ENCODE measurements at places on chromosomes 7 and 10. TPM values are rescaled to one million over a fixed set of nuclear protein-coding genes. Genes with fewer than 3 reads are reported as not detected.

GRCh38 chr7:87217983-87218653 lies 1.4 kb downstream of the TMEM243 start:
- DNase-seq: no peak

Gene OTUD1
- total RNA-seq: 11.5 TPM

DNA sequence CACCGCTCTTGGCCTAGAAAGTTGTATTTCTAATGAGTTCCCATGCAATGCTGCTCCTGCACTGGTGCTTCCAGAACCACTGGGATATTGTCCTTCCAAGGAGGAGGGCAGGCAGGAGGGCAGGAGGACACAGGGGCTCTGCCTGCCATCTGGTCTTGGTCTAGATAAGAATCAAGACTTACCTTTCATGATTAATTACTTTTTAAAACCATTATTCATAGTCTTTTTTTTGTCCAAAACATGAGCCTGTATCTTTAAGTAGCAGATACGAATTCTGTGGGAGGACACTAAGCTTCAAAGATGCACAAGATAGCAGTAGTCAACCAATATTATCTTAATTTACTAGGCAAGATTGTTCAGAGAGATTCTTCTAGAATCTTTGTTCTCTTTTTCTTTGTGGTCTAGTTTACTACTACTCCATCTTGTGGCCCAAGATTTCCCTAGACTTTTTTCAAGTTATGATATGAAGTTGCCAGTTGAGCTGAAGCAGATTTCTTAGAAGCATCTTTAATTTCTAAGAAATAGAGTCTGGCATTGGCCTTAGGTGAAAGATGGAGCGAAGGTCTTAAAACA lies 57.6 kb downstream of the RBM33 start:
- DNase-seq: no peak

Gene SEC61G
- total RNA-seq: 154 TPM

- no peak for DNase-seq
Measured at GRCh38 chr7:122724366-122724765, 21.6 kb upstream of the RNF148 start.

Gene SPDYE8
- not detected for total RNA-seq

- DNase-seq: no peak
Measured at GRCh38 chr7:19747740-19748339, 25.6 kb downstream of the TMEM196 start.

- DNase-seq: no peak
Measured at GRCh38 chr10:17181751-17182150, 19.7 kb downstream of the TRDMT1 start.
